ENCODE measurements at places on chromosomes 5 and 9.
A peak's percentile ranks its signal among the peaks of the same experiment; 100 is the strongest.

DNA sequence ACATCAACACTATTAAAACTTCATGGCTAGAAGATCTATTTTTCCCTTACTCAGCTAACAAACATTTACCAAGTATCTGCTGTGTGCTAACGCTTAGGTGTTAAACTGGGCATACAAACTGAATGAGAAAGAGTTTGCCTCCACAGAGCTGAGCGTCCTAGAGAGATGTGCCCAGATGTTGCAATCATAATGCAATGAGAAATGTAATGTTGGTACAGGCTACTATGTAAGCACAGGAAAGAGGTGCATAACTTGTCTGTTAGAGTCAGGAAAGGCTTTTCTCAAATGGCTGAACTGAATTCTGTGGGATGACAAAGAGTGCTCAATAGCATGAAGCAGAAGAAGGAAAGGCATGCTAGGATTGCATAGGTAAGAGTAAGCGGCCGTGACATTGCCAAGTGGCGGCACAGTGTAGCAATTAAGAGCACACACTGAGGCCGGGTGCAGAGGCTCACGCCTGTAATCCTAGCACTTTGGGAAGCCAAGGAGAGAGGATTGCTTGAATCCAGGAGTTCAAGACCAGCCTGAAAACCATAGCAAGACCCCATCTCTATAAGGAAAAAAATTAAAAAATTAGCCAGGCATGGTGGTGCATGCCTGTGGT, 137.8 kb downstream of the MEF2C start:
- DNase-seq: no peak

- no peak for DNase-seq
Measured at GRCh38 chr5:89279391-89280036, 396.5 kb upstream of the MEF2C start.

- no peak for DNase-seq
Measured at GRCh38 chr5:163377982-163378381, 59.4 kb upstream of the CCNG1 start.

DNA sequence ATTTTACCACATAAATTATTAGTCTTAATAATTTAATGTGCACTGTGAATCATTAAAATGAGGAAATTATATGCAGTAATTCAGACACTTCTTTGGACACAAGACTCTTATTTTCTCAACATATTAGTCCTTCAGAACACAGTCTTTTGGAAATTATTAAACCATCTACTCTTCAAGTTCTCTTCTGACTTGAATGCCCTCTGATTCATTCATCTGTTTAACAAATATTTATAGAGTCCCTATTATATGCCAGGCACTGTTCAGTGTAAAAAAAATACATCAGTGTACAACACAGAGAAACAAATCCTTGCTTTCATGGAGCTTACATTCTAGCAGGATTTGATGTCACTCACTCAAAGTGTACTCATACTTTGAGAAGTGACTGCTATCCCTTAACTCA, 163.4 kb upstream of the IL12B start:
- no peak for DNase-seq

DNA sequence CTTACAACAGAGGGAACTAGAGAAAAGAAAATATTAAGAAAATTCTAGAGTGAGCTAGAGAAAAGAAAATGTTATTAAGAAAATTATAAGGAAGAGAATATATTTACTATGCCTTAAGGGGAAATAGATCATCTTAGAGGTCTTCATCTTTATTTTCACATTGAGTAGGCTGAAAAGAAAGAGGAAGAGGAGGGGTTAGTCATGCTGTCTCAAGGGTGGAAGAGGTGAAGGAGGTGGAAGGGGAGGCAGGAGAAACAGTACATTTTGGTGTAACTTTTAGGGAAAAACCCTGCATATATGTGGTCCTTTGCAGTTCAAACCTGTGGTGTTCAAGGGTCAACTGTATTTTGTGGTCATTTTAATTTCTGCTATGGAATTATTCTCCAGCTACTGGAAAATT, 46.6 kb downstream of the PPIP5K2 start:
- DNase-seq: no peak

GRCh38 chr9:110114859-110115201, 93.1 kb downstream of the C9orf152 start:
- no peak for DNase-seq

DNA sequence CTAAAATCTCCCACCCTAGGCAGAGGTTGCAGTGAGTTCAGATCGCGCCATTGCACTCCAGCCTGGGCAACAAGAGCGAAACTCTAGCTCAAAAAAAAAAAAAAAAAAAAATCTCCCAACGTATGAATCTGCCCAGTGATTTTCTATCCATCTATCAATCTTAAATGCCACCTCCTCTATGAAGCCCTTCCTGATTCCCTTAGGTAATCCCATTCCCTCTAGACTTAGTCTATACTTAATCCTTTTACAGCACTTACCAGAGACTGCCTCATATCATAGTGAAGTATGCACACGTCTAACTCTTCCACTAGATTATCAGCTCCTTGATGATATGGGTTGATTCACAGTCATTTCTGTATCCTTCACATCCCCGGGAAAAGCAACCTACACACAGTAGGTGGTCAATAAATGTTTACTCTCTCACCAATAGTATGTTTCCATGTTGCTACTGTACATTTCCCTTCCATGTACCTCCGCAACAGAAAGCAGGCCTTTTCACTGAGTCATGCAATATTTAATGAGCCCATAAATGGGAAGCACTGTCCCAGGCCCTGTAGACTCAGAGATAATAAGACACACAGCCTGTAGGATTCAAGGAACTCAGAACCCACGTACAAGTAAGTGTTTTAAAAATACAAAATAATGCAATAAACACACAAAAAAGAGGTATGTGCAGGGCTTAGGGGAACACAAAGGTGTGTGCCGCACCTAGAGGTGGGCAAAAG, 1.2 kb downstream of the DROSHA start:
- DNase-seq: no peak

GRCh38 chr9:86434039-86434726, 80.0 kb upstream of the TUT7 start:
- DNase-seq: peak; percentile 20

- DNase-seq: no peak
Measured at GRCh38 chr9:6239048-6239461, 23.4 kb downstream of the IL33 start.

GRCh38 chr5:15933259-15934207, 246.1 kb downstream of the MARCHF11 start:
- DNase-seq: no peak

- no peak for DNase-seq
Measured at GRCh38 chr9:14107977-14108376, 206.0 kb downstream of the NFIB start.

DNA sequence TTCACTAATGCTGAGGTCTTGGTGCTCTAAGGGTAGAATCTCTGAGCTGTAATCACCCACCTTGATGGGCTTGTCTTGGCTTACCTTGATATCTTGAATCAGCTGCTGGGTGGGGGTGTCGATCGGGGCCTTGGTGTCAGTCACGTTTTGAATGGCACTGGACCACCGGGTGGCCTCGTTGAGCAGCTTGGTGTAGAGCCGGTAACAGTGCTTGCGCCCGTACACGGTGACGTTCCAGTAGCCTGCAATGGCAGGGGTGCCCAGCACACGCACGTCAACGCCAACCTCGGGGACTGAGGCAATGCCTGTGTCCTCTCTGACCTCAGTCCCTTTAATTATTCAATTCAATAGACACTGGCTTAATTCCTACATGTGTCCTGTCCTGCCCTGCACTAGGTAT, 63.1 kb upstream of the RETREG1 start:
- DNase-seq: no peak

GRCh38 chr5:54774281-54775170, 210.9 kb downstream of the ESM1 start:
- no peak for DNase-seq

DNA sequence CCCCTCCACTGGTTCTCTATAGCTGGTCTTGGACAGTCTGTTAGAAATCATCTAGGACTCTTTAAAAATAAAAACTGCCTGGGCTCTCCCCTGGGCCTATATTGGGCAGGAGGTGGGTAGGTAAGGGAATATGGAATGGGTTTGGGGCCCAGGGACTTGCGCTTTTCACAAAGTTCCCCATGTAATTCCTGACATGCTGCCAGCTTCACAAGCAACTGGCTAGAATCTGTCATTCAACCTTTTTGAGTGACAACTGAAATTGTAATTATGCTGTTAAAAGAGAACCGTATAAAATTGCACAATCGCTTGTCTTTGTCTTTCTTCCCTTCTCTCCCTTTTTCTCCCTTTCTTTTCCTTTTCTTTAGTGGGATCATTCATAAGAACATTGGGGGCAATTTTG, 603.1 kb downstream of the EBF1 start:
- no peak for DNase-seq

DNA sequence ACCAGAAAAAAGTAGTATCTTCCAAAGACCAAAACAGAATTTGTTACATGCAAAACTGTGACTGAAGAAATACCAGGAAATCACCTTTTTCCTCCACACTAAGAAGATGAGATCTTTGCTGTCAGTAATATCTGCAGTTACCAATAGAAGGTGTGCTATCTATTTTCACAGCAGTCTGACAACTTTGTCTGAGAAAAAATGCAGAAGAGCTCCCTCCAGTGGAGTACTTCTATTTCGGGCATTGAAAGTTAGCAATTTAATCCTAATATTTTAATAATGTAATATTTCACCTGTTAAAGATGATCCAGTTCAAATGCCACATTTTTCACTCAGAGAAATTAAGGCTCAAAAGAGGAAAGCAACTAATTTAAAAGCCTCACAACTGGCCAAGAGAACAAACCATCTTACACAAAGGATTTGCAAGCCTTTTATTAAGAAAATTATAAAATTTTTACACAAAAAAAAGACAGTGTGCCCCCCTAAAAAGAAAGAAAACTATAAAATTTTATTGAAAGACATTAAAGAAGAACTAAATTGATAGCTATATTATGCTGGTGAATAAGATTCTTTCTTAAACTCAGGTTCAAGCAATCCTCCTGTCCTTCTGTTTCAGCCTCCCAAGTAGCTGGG, 50.6 kb downstream of the DEPDC1B start:
- DNase-seq: peak; percentile 26

DNA sequence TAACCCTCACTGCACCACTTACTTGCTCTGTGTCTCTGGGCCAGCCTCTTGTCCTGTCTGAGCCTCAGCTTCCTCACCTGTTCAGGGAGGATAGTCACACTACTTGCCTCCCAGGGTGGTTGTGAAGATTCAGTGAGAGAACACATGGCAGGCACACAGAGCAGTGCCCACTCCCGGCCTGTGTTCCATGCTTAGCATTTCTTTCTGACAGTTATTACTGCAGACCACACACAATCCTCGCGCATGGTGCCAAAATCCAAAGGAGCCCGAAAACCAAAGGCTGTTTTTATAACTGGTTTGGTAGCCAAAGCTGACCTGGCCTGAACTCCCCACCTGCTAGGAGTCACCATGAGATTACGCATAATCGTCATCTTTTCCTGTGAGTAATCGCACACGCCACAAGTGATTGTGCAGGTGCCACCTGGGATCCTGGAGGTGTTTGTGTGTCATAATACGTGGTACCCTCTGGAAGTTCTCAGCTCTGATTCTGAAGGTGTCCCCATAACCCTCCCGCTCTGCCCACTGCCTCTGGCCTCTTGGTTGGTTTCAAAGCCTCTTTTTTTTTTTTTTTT, 84.6 kb upstream of the FBXW11 start:
- no peak for DNase-seq

DNA sequence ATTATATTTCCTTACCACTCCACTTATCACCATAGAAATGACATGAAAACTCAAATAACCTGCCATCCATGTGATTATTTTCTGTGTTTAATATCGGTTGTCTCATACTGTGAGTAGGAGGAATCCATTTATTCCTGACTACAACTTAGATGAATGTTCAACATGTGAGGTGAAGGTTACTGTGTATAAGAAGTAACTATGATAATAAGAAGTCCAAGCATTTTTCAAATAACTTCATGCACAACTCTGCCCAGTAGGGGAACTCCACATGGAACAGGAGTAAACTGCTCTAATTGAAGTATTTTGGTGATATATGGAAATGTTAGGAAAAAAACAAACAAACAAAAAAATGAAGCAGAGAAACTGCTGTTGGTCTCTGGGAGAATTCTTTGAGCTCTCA, 447.5 kb upstream of the GRIN3A start:
- DNase-seq: no peak

DNA sequence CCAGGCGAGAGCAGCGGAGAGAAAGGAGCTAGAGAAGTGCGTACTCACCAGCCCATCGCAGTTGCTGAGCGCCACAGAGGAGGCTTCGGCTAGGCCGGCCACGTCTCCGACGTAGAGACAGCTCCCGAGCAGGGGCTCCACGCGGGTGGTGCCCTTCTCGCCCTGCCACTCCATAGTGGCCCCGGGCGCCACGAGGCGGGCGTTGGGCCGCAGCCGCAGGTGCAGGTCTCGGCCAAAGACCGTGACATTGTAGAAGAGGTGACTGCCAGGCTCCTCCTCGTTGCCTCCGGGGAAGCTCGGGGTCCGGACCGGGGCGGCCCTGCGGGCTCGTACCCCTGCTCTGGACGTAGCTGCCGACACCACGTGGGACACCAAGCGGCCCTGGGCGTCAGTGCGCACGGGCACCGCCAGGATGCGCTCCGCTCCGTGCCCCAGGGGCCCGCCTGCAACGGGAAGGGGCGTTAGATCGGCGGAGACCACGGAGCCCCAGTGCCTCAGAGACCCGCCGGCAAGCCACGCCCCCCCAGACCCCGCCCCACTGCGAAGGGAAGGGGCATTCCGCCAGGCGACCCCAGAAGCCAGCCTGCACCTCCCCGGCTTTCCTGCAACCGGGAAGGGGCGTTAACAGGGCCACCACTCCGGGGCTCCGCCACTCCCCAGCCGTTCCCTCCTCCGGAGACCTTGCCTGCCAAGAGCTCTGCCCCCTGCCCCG, 1.4 kb downstream of the ADAMTS2 start:
- DNase-seq: no peak

DNA sequence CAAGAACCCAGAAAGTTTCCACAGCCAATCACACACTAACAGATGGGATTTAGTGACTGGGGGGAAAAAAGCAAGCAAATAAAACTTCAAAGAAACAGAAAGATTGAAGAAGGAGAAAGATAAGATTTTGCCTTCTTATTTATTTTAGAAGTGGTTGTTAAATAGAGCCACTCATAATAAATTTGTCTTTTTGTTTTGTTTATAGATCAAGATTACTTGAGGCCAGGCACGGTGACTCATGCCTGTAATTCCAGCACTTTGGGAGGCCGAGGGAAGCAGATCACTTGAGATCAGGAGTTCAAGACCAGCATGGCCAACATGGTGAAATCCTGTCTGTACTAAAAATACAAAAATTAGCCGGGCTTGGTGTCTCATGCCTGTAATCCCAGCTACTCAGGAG, 94.9 kb upstream of the RANBP3L start:
- DNase-seq: no peak

Data from NCI-H1417 (cell line).